ENCODE measurements at places on chromosomes 11 and 22.
A peak's percentile ranks its signal among the peaks of the same experiment; 100 is the strongest.

- no peak for DNase-seq
Observed at GRCh38 chr22:40020956-40021355, 26.2 kb downstream of the FAM83F start.

- no peak for DNase-seq
Observed at GRCh38 chr11:61827571-61828378, at the start of gene FADS2. FADS2 (plus strand) TSS chr11:61828300; CDS start chr11:61828391, 91 bp downstream.

GRCh38 chr11:76788661-76789442 is 5.7 kb downstream of the TSKU start:
- DNase-seq: peak; percentile 78

DNA sequence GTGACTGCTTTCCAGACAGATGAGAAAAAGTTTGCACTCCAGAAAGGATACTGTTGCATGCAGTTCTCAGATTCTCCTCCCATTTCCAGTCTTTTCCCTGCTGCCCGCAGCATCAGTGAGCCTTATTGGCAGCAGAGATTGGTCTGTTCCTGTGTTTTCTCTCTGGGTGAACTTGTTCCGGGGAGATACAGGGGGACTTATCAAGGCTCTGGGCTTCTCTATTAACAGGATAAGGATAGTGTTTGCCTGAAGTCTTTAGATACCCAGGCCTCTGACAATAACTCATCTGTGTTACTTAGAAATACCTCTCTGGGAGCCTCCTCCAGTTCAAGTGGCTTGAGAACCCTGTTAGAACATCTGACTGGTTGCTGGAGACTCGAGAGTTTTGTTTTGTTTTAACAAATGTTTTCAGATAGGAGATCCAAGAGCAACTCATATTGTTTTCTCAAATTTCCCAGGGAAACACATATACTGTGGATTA is 154.7 kb downstream of the BLID start:
- DNase-seq: no peak

DNA sequence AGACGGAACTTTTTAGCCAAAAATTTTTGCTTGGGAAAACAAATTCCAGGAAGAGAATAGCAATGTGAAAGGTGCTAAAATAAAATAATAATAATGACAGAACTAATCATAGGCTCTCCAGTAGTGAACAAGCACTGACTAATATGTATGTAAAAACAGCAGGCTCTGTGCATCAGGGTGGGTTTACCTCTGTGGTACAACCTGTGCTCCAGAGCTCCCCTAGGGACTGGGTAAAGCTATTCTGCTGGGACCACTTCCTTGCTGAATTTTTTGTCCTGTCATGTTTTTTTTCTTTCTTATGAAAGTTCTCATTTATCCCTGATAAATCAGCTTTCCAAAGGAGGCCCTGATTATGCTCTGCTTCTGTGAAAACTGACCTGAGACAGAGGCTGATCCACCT is 18.8 kb downstream of the LUZP2 start:
- DNase-seq: no peak

DNA sequence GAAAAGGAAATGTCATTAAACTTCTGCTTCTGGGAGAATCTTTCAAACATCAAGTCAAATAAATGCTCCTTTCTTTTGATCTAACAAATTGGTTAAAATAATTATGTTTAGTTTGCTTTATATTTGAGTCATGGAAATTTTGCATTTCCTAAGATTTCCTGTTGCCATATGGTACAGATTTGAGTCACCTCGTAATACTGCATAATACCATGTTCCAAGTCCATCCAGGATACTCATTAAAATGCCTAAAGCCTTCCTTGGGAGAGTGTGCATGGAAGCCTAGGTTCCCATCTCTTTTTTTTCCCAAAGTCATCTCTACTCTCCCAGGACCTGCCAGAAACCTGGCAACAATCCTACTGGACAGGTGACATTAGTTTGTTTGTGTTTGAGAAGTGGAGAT is 4.2 kb downstream of the OR9I1 start:
- DNase-seq: no peak

DNA sequence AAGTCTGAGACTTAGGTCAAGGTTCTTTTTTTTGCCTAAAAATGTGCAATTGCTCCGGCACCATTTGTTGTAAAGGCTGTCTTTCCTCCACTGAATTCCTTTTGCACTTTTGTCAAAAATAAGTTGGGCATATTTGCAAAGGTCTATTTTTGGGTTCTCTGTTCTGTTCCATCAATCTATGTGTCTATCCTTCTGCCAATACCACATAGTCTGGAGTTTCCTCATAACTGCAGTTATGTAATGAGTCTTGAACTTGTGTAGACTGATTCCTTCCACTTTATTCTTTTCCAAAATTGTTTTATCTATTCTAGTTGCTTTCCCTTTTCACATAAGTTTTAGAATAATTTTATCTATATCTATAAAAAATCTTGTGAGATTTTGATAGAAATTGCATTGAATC is 6.7 kb downstream of the KCNJ5 start:
- no peak for DNase-seq

- no peak for DNase-seq
Observed at GRCh38 chr11:94581926-94582325, 14.8 kb downstream of the PIWIL4 start.

DNA sequence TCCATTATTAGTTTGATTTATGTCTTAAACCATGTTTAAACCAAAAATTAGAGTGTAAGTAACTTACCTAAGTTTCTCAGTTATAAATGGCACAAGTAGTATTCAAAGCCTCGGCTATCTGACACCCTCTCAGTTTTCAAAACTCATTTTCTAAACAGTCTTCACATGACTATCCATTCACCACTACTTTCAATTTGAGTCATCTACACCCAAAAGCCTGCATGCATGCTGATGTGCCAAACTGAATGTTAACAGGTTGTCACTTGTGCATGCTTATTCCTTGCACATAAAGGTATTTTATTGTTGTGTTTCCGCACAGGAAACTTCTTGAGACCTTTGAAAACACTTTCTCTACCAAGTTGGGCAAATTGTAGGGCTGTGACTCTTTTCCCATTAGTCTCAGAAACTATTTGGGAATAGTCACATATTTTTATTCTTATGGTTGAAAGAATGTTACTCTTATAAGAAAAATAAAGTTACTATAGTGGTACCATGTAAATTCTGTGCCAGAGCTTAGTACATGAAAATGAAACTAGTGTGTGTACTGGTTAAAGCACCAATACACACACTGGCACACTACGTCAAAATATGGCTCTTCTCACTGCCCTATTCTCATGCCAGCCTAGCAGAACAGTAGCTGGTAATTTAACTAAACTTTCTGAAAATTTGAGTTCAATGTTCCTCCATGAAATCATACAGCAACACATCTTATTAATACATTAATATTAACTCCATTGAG is 2.2 kb upstream of the OR51E2 start:
- DNase-seq: no peak

- DNase-seq: no peak
Observed at GRCh38 chr11:23961503-23962338, 535.1 kb upstream of the LUZP2 start.

Measured in SW480 (cell line).